ENCODE measurements at places on chromosomes 6 and 20.

DNA sequence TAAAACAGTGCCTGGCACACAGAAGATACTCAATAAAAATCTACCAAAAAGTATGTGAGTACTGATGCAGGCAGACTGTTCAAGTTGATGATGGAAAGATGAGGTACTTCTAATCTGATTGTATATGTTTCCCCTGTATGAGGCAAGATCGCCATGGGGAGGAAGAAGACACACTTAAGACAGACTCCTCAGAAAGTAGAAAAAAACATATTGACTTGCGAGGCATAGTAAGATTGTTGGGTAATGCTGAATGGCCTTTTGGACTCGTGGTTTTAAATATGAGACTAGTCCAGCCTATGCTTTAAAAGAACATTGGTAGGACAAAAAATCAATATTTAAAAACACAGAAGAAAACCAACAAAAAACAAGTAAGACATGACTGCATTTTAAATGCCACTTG, 72.6 kb downstream of the SHPRH start:
- no peak for DNase-seq

- DNase-seq: no peak
Observed at GRCh38 chr6:162058281-162058875, 669.2 kb downstream of the PRKN start.

- DNase-seq: no peak
Observed at GRCh38 chr6:108163644-108164542, 1.9 kb upstream of the NR2E1 start.

- DNase-seq: no peak
Observed at GRCh38 chr6:157194643-157195042, 128.7 kb downstream of the TMEM242 start.

DNA sequence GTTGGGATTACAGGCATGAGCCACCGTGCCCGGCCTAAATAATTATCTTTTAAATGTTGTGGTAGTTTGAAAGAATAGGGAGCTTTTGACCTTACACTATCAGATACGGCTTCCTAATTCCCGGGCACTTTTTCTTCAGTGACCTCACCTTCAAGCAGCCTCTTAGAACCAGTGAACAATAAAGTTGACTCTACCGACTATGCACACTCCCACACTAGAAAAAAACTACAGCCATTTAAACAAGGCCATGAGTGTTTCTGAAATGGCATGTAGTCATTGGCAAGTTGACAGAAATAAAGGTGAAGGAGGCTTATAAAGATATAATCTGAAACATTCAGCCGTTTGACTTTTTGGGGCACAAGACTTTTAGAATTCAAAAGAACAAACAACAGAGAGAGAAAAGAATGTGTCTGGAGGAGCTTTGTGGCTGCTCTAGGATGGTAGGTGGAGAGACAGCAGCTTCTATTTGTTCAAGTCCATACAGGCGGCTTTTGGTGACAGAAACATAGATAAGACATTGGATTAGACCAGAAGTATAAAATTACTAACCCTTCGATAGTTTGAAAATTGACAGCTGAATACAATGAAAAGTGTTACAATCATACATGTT, 75.2 kb downstream of the GJA1 start:
- DNase-seq: no peak

Measured in AG09319 (cell line).